Type B pancreatic cell (in vitro differentiated cells): ENCODE measurements at places on chromosomes 3 and 15. TPM values are rescaled to one million over a fixed set of nuclear protein-coding genes. Genes with fewer than 3 reads are reported as not detected.
A peak's percentile ranks its signal among the peaks of the same experiment; 100 is the strongest.

DNA sequence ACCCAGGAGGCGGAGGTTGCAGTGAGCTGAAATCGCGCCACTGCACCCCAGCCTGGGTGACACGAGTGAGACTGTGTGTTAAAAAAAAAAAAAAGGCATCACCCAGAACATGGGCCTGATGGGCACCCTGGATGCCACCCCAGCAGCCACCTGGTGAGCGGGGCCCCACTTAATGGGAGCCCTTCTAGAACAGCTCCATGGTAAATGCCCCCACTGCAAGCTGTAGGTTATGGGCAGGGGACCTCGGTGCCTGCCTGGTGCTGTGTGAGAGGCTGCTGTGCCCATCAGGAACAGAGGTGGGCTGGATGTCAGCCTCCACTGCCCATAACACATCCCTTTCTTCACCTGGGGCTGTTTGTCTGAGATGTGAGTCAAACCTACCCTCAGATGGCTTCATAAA lies 156.2 kb upstream of the MEF2A start:
- no peaks in the 10 kb centered on the region for H3K4me1 ChIP-seq
- no peak overlapping the region for H3K27ac ChIP-seq
- no peak for DNase-seq
- H3K36me3 ChIP-seq: no peaks in the 10 kb centered on the region

DNA sequence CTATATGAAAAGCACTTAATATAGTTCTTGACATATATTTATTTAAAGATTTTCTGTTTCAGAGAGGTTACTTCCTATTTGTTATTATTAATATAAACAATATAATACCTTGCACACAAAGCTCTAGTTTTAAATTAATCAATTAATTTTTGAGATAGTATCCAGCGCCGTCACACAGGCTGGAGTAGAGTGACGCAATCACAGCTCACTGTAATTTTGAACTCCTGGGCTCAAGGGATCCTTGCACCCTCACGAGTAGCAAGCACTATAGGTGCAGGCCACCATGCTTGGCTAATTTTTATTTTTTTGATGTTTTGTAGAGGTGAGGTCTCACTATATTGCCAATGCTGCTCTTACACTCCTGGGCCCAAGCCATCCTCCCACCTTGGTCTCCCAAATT lies 209.3 kb downstream of the GREM1 start:
- H3K4me3 ChIP-seq: no peak overlapping the region
- peaks cover 5% of the 10 kb centered on the region for H3K36me3 ChIP-seq
- no peak overlapping the region for H3K27ac ChIP-seq

DNA sequence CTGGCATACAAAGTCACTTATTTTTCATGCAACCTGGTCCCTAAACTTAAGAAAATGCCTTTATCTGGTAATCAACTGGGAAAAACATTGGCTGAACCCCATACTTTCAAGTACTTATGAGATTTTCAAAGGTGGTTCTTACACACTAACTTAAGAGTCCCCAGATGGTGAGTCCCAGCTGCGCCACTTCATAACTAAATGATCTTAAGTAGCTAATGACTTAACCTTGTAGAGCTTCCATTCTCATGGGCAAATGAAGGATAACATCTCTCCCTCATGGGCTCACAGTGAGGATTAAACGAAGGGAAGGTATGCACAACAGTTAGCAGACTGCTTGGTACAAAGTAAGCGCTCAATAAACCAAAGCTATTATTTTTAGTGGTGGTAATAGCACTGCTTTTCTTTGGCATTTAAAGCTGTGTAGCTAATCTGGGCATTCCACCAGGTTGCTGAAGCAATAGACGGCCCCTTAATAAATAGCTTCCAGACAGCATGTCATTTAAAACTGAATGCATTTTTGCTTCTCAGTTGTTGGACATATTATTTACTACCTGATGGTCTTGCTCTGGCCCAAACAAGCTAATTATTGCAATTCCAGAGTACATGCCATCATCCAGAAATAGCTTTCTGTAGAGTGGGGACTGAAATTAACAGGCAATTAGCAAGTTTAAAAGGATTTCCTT lies 55.4 kb downstream of the LIPC start:
- H3K4me1 ChIP-seq: peaks cover 31% of the 10 kb centered on the region
- no peak for DNase-seq
- H3K27ac ChIP-seq: peak overlapping the region; percentile 40
- no peak overlapping the region for H3K4me3 ChIP-seq

DNA sequence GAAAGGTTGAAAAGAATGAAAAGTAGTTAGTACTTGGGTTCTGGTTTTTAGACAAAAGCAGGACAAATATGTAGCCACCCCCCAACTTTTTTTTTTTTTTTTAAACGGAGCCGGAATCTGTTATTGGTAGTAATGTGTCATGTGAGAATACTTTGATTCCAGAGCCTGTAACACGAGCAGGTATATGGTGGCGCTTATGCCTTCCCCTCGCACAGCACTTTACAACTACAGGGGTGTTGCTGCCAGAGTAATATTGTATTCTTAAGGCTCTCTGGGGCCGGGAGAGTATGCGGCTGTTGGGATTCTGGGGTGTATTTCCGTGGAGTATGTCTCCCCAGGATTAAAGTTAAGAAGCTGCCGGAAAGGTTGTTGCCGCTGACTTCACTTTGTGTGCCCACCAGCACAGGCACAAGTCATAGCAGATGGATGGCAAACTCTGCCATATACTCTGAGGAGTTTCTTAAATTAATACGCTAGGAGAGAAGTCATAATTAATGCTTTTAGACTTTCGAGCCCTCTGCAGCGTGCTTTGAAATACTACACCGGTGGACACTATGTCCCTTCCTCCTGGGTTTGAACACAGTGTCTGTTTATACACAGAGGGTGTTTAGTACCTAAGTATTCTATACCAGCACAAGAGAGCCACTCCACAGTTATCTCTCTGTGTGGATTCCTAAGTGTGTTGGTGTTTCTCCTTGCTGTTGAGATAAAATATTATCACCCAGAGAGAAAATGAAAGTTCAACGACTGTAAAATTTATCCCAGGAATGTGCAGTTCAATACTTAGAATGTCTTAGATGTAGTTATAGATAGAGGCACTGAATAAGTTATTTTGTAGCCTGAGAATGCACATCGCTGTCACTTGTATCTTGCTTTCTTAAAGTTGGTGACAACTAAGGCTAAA lies 1.4 kb downstream of the MBNL1 start:
- H3K27me3 ChIP-seq: no peaks in the 10 kb centered on the region
- peak; percentile 62 for DNase-seq
- H3K27ac ChIP-seq: peak overlapping the region; percentile 98
- H3K4me3 ChIP-seq: peak overlapping the region; percentile 98

DNA sequence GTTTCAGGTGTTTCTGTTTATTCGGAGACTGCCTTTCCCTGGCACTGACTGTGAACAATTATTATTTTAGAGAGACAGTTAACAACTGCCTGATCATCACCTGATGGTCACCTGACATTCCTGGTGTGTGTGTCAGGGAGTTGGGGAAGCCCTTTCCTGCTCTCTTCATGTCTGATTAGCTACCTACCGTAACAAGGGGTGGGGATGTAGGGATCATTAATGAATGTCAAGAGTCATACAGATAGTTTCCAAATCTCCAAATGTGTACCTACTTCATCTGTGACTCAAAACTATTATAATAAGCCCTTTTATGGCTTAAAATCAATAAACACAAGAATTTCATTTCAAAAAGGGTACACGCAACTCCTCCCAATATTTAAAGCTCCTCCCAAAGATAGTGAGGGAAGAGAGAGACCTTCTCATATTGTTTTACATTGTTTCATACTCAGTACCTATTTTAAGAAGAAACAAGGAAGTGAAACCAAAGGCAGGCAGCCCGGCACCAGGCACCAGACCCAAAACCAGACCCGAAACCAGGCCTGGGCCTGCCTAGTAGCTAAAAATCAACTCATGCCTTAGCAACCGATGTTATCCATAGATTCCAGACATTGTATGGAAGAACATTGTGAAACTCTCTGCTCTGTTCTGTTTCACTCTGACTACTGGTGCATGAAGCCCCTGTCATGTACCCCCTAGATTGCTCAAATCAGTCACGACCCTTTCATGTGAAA lies 844.9 kb upstream of the ALCAM start:
- no peak overlapping the region for H3K4me3 ChIP-seq
- peaks cover 12% of the 10 kb centered on the region for H3K4me1 ChIP-seq
- no peaks in the 10 kb centered on the region for H3K36me3 ChIP-seq
- no peaks in the 10 kb centered on the region for H3K27me3 ChIP-seq

DNA sequence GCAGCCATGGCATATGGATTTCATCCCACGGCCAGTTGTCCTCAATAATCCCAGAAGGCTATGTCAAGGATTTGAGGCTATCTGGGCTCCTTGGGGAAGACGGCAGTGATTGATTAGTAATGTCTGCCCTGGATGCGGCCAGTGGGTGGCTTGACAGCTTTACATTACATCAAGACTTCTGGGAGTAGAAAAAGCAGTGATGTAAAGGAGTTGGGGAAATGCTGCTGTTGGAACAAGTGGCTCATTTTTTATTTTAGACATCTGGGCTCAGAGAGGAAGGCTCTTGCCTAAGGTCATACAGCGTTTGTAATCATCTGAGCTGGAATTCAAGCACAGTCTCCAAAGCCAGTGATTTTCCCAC lies 94.1 kb downstream of the FLNB start:
- no peak for DNase-seq
- peaks cover 9% of the 10 kb centered on the region for H3K4me1 ChIP-seq
- peaks cover 41% of the 10 kb centered on the region for H3K36me3 ChIP-seq
- H3K4me3 ChIP-seq: peak overlapping the region; percentile 67
- H3K27ac ChIP-seq: peak overlapping the region; percentile 73
- no peaks in the 10 kb centered on the region for H3K27me3 ChIP-seq

GRCh38 chr15:73389971-73390544 lies 21.3 kb upstream of the HCN4 start:
- H3K36me3 ChIP-seq: no peaks in the 10 kb centered on the region
- H3K4me1 ChIP-seq: no peaks in the 10 kb centered on the region
- DNase-seq: no peak
- no peak overlapping the region for H3K4me3 ChIP-seq

DNA sequence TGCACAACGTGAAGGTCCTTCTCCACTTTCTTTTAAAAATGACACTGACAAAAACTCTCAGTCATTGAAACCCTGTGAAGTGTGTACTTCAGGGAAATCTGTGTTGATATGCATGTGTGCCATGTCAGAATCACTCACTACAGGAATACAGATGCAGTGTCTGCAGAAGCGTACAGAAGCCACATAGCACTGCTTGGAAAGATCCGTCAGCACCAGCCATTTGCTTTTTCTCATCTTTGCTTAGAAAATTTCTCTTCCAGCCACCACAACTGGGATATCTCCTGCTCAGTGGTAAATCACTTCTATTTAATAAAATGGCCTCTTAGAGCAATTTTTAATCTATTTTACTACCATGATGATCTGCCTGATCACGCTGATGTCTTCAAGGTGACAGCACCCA lies 91.3 kb upstream of the ARHGEF26 start:
- H3K4me1 ChIP-seq: peaks cover 14% of the 10 kb centered on the region
- no peak overlapping the region for H3K27ac ChIP-seq
- H3K36me3 ChIP-seq: no peaks in the 10 kb centered on the region
- no peaks in the 10 kb centered on the region for H3K27me3 ChIP-seq

- no peak for DNase-seq
- H3K36me3 ChIP-seq: peaks cover 3% of the 10 kb centered on the region
- H3K27me3 ChIP-seq: no peaks in the 10 kb centered on the region
- peaks cover 3% of the 10 kb centered on the region for H3K4me1 ChIP-seq
- H3K27ac ChIP-seq: no peak overlapping the region
Observed at GRCh38 chr15:94443186-94443585, 211.8 kb downstream of the MCTP2 start.

DNA sequence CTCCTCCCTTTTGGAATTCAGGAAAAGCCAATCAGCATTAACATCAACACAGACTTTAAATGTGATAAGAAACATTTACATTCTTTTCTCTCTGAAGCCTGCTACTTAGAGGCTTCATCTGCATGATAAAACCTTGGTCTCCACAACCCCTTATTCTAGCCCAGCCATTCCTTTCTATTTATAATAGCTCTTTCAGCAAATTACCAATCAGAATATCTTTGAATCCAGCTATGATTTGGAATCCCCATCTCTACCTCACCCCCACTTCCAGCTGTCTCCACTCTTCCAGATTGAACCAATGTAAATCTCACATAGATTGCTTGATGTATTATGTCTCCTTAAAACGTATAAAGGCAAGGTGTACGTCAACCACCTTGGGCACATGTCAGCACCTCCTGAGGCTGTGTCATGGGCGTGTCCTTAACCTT lies 139.7 kb downstream of the TUSC7 start:
- H3K27me3 ChIP-seq: no peaks in the 10 kb centered on the region
- no peaks in the 10 kb centered on the region for H3K36me3 ChIP-seq
- H3K4me1 ChIP-seq: no peaks in the 10 kb centered on the region
- no peak for DNase-seq

DNA sequence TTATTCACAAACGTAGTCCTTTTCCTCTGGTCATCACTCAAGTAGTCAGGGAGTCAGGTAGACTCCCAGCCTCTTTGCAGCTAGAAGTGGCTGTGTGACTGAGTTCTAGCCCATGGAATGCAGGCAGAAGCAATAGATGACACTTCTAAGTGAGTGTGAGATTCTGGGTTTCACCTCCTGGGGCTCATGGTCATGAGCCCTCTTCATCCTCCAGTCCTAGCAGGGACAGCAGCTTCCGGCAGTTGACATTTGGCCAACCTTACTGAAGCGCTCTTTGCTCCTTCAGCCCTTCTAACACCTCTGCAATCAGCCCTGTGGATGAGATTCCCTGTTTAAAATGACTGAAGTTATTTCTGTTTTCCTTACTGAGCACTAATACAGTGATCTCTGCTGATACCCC lies 21.8 kb downstream of the SLC12A8 start:
- H3K4me1 ChIP-seq: peaks cover 21% of the 10 kb centered on the region
- H3K36me3 ChIP-seq: peaks cover 4% of the 10 kb centered on the region

GRCh38 chr15:79166311-79166955 lies 75.9 kb upstream of the RASGRF1 start:
- peaks cover 4% of the 10 kb centered on the region for H3K27me3 ChIP-seq
- H3K4me3 ChIP-seq: no peak overlapping the region
- peak; percentile 32 for DNase-seq
- no peak overlapping the region for H3K27ac ChIP-seq
- no peaks in the 10 kb centered on the region for H3K36me3 ChIP-seq

DNA sequence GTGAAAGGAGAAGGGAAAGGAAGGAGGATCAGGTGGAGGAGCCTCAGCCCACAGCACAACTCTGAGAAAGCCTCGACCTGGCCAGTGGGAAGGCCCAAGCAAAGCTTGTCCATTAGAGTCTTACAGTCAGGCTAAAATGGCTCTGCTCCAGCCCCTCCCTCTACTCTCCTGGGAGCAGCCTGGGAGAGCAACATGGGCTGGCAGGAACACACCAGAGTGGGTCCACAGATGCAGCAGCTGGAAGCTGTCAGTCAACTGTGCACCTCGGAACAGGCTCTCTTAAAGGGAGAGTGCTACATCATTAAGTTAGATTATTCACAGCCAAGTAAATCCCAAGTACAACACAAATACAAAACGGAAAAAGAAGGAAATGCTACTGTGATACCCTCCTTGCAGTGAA lies 98.0 kb upstream of the LIMD1 start:
- no peaks in the 10 kb centered on the region for H3K4me1 ChIP-seq
- peaks cover 22% of the 10 kb centered on the region for H3K36me3 ChIP-seq
- H3K4me3 ChIP-seq: no peak overlapping the region

- no peaks in the 10 kb centered on the region for H3K4me1 ChIP-seq
- DNase-seq: no peak
- H3K36me3 ChIP-seq: no peaks in the 10 kb centered on the region
- no peak overlapping the region for H3K27ac ChIP-seq
- peaks cover 14% of the 10 kb centered on the region for H3K27me3 ChIP-seq
- H3K4me3 ChIP-seq: no peak overlapping the region
Observed at GRCh38 chr15:88178631-88179030, 77.9 kb downstream of the NTRK3 start.

The CCR1 gene
- 0.98 and 1.3 TPM in 2 replicates for total RNA-seq

The C3orf20 gene
- total RNA-seq: 0.12 and 0.24 TPM in 2 replicates

The GASK1A gene
- total RNA-seq: 0.36 and 0.89 TPM in 2 replicates

The CHRNA7 gene
- total RNA-seq: 5.3 and 10.5 TPM in 2 replicates
